Osteoblast (primary cell): ENCODE measurements at places on chromosomes 13 and 19.

DNA sequence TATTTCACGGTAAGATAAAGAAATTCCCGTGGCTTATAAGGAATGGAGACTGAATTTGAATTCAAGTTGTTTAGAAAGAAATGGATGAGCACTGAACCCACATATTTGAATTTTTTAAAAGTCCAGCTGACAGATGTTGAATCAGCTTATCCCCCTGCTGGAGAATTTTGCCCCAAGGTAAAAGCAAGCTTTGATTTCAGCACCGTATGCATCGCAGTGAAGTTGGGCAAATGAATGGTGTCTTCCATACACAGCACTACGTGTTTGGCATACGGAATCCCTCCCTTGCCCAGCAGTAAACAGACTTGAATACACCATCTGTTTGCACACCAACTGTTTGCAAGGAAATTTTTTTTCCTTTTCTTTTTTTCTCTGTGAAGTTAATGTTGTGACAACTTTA is 77.5 kb upstream of the PEG3 start:
- no peak for DNase-seq

- peak; percentile 69 for DNase-seq
Measured at GRCh38 chr19:4267901-4268815, 10.9 kb upstream of the SHD start.

GRCh38 chr13:49869519-49869918 is 66.6 kb downstream of the SPRYD7 start:
- DNase-seq, result no peak

GRCh38 chr13:99078017-99078771 is 100.3 kb upstream of the DOCK9 start:
- no peak for DNase-seq

DNA sequence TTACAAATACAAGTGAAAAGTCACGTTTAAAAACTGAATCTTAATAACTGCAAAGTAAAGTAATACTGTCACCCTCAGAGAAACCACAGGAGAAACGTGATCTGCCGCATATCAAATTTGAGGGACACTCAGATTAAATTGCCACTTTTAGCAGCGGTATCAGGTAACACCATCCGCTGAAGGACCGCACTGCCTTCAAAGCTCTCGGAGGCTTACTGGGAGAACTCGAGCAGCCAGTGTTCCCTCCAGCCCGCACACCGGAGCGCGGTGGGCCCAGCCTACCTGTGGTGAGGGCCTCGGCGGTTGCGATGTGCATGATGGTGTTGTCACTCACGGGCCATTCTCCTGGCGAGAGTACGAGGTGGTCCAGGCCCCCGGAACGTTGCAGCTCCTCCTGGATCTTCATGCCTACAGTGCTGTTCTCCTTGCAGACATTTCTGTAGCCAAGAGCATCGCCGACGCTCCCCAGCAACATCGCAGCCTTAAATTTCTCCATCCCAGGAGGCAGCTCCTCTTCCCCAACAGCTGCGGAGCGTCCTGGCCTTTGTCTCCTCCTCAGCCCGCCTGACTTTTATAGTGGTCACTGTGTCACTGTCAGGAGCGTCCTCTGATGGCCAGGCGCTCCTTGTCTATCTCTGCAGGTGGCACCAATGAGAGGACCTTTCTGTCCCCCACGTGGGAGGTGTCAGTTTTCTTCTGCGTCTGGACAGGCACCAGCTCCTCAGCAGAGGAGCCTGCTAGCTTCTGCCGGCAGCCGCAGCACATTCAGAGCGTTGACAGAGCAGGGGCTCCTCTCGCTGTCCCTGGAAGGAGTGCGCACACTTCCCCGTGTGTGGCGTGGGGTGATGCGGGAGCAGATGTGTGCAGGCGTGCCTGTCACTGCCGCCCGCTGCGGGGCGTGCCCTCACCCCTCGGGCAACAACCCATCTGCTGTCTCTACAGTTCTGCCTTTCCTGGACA is at the start of gene ADPRHL1:
ADPRHL1 (minus strand) TSS at position 547 of the 960 bp plus-strand sequence; CDS start at position 496, 51 bp downstream.
- DNase-seq, result no peak

DNA sequence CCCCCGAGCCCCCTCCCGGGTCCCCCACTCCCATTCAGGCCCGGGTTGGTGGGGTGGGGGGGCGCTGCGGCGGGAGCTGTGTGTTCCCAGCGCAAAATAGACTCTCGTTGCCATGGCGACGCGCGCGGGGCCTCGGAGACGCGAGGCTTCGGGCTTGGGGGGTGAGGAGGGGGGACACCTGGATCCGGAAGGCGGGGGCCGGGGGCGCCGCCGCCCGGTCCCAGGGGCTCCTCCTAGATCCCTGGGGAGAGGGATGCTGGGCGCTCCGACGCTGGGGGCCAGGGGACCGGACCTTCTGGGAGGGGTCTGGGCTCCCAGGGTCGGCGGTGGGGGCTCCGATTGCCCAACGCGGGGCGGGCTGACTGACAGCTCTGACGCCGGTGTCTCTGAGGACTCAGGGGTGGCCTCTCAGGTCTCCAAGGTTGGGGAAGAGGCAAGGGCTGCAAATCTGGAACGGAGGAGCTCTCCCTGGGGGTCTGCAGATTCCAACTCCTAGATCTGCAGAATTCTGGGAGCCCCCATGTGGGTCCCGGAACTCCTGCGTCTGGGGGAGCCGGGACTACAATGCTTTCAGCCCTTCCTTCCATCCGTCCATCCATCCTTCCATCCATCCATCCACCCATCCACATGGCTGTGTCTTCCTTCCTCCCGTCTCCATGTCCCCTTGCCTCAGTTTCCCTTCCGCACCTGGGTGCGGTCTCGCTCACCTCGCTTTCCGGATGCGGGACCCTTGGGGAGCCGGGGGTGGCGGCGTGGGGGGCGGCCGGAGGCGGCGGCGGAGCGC is 9.1 kb upstream of the SHISA7 start:
- no peak for DNase-seq

DNA sequence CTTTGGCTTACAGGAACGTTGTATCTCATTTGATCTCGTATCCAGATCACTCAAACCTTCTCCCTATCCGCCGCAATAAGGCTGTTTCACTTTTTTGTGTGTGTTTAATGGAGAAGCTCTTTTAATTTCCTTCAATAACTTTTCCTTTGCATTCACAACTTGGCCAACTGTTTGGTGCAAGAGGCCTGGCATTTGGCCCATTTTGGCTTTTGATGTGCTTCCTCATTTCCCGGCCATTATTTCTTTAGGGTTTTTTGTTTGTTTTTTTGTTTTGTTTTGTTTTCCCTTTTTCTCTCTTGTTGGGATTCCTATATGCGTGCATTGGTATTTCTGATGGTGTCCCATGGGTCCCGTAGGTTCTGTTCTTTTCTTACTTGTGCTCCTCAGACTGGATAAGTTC is 6.1 kb upstream of the UPF3A start:
- peak; percentile 39 for DNase-seq

- no peak for DNase-seq
Measured at GRCh38 chr13:34011552-34012085, 193.7 kb downstream of the RFC3 start.

DNA sequence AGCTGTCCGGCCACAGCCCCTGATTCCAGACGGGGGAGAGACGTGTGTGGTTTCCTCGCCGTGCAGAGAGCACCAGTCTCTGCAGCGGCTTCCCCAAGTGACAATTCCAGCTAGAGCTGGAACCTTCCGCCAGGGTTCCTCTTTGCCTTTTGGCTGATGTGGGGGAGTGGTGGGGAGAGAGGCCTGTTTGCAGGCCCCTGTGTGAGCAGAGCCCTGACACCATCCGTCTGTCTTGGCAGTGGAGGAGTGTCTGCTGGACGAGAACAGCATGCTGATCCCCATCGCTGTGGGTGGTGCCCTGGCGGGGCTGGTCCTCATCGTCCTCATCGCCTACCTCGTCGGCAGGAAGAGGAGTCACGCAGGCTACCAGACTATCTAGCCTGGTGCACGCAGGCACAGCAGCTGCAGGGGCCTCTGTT is 25.0 kb downstream of the LAMP1 start:
- DNase-seq, result peak; percentile 64

DNA sequence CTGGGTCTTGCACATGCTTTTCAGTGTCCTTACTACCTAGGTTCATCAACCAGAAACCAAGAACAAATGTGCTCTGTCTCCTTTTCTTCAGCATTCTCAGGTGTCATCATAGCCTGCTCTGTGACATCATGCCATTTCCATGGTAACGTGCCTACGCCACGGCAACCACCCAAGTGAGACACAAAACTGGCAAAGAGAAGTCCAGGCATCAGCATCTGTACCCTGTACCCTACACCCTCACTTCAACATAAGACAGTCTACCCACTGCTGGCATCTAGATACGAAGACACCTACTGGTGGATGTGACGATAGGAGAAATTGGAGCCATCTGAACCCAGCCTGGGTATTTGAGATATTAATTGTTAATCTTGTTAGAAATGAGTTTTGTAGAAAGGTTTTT is 13.3 kb downstream of the ZC3H4 start:
- DNase-seq, result peak; percentile 61

- DNase-seq, result no peak
Measured at GRCh38 chr13:60439201-60439600, 42.2 kb downstream of the TDRD3 start.

- DNase-seq, result peak; percentile 88
Measured at GRCh38 chr19:38736413-38737280, 7.6 kb downstream of the CAPN12 start.

DNA sequence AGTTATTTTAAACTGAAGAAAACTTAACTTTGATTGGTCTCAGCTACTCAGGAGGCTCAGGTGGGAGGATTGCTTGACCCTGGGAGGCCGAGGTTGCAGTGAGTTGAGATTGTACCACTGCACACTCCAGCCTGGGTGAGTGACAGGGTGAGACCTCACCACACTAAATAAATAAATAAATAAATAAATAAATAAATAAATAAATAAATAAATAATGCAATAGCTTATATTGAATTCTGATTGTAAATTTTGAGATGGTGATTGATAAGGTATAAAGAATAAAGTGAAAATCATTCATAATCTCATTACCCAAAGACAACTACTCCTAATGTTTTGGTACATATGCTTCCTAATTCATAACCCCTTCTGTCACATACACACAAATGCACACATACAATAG is 58.1 kb downstream of the TUBA3C start:
- DNase-seq, result no peak

DNA sequence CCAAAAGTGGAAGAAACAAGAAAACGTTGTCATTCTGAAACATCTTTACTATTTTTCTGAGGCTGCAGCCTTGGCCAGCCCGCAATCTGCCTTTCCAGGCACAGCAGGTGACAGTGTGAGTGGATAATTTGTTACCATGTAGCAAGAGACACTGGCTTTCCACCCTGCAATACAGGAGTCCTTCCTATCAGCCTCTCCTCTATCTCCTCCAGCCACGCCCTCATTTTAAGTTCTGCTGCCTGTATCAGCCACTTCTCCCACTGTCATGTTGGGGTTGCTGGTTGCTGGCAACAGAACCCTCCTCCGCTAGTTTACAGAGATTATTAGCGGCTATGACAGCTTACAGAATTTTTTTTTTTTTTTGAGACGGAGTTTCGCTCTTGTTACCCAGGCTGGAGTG is 7.7 kb upstream of the LGALS7 start:
- DNase-seq, result peak; percentile 17
